ENCODE measurements at places on chromosomes 1 and 21. TPM values are rescaled to one million over a fixed set of nuclear protein-coding genes. Genes with fewer than 3 reads are reported as not detected.

GRCh38 chr1:161367684-161368400 is at the start of gene CFAP126:
CFAP126 (minus strand) TSS chr1:161367876; CDS start chr1:161367868, 8 bp downstream.
- H3K4me1 ChIP-seq = peaks cover 8% of the 10 kb centered on the region
- no peaks in the 10 kb centered on the region for H3K27me3 ChIP-seq
- peak within 1 kb of the TSS; percentile 5 for H3K27ac ChIP-seq
- no peak for DNase-seq

DNA sequence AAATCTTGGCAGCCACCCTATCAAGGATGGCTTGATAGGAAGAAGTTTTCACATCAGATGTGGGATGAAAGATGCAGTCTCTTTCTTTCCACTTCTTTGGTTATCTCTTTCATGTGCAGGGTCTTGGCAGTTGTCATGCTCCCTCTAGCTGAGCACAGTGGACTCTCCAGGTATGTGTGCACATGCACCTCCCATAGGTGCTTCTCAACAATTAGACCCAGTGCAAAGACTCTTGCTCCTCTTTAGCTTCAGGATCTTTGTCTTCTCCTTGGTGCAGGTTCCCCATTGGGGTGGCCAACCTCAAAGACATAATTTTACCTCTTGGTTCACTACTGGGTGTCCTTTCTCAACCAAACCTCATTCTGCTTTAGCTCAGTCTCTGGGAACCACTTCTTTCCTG is 80.7 kb downstream of the TBX15 start:
- H3K4me1 ChIP-seq = no peaks in the 10 kb centered on the region
- no peaks in the 10 kb centered on the region for H3K36me3 ChIP-seq
- H3K27me3 ChIP-seq = no peaks in the 10 kb centered on the region

GRCh38 chr1:212607913-212608391 is 609 bp upstream of the ATF3 start:
- no peaks in the 10 kb centered on the region for H3K36me3 ChIP-seq
- no peak for DNase-seq
- H3K27ac ChIP-seq = peak overlapping the region; percentile 99

- H3K4me3 ChIP-seq = no peak overlapping the region
- no peaks in the 10 kb centered on the region for H3K36me3 ChIP-seq
- H3K27me3 ChIP-seq = no peaks in the 10 kb centered on the region
- no peak overlapping the region for H3K27ac ChIP-seq
Measured at GRCh38 chr1:100622037-100622436, 84.1 kb downstream of the GPR88 start.

DNA sequence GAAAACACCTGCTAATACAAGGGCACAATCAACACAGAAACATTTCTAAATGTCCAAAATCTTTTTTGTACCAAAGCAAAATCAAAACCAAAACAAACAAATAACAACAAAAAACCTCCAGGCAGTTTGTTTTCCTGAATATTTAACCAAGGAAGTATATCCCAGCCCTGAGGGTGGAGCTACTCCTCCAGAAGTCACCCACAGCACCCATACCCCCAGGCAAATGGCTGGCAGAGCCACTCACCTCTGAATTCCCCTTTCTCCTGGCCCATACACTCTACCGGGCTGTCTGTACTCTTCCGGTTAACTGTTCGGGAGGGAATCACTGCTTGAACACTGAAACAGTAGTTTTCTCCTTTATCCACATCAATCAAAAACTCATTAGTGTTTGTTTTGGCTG is 9.5 kb downstream of the F3 start:
- H3K36me3 ChIP-seq = peaks cover 52% of the 10 kb centered on the region
- peaks cover 7% of the 10 kb centered on the region for H3K4me1 ChIP-seq
- H3K27ac ChIP-seq = no peak overlapping the region
- DNase-seq = no peak
- no peaks in the 10 kb centered on the region for H3K27me3 ChIP-seq

GRCh38 chr1:26994020-26994786 is 711 bp downstream of the TRNP1 start:
- peaks cover 13% of the 10 kb centered on the region for H3K27me3 ChIP-seq
- H3K4me1 ChIP-seq = peaks cover 42% of the 10 kb centered on the region
- peak overlapping the region; percentile 93 for H3K27ac ChIP-seq
- no peak for DNase-seq
- H3K4me3 ChIP-seq = peak overlapping the region; percentile 75

GRCh38 chr1:41957568-41957967 is 38.8 kb upstream of the HIVEP3 start:
- no peak overlapping the region for H3K4me3 ChIP-seq
- no peak overlapping the region for H3K27ac ChIP-seq
- H3K36me3 ChIP-seq = no peaks in the 10 kb centered on the region
- no peak for DNase-seq

- no peaks in the 10 kb centered on the region for H3K36me3 ChIP-seq
- H3K27me3 ChIP-seq = no peaks in the 10 kb centered on the region
- no peak overlapping the region for H3K4me3 ChIP-seq
- no peak overlapping the region for H3K27ac ChIP-seq
- H3K4me1 ChIP-seq = peaks cover 2% of the 10 kb centered on the region
Measured at GRCh38 chr1:117658676-117659075, 52.8 kb downstream of the TENT5C start.

DNA sequence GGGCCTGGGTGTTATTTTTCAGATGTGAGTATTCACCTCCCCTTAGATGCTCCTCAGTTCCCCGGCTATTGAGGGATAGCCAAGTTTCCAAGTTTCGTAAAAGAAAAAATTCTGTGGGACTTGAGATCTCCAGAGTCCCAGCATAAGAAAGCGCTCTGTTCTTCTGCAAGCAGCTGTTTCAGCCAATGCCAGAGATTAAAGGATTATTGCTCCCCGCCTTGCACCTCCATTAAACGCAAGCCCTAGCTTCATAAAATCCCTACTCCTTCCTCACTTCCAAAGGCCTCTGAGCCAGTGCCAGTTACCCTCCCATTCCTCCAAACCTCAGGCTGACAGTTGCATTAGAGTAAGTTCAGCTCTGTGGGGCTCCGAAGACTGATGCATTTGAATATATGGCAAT is 56.4 kb downstream of the CHIA start:
- no peak for DNase-seq
- H3K4me3 ChIP-seq = peak overlapping the region; percentile 60
- peaks cover 15% of the 10 kb centered on the region for H3K36me3 ChIP-seq
- H3K27ac ChIP-seq = peak overlapping the region; percentile 81
- H3K4me1 ChIP-seq = peaks cover 14% of the 10 kb centered on the region

DNA sequence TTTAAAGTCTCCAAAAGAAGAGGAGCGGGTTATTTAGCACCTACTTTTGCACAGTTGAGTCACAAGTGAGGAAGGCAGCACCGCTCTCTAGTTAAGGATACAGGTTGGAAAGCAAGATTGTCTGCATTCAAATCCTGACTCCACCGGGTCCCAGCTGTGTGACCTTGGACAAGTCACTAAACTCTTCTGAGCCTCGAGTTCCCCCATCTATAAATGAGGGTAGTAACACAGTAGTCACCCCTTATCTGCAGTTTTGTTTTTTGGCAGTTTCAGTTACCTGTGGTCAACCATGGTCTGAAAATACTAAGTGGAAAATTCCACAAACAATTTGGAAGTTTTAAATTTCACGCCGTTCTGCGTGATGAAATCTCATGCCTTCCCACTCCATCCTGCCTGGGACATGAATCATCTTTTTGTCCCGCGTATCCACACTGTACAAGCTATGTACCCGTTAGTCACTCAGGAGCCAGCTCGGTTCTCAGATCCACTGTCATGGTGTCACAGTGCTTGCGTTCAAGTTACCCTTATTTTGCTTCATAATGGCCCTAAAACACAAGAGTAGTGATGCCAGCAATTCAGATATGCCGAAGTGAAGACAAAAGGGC is 49.4 kb downstream of the CAPZB start:
- H3K27ac ChIP-seq = peak overlapping the region; percentile 92
- no peak for DNase-seq
- no peaks in the 10 kb centered on the region for H3K27me3 ChIP-seq

DNA sequence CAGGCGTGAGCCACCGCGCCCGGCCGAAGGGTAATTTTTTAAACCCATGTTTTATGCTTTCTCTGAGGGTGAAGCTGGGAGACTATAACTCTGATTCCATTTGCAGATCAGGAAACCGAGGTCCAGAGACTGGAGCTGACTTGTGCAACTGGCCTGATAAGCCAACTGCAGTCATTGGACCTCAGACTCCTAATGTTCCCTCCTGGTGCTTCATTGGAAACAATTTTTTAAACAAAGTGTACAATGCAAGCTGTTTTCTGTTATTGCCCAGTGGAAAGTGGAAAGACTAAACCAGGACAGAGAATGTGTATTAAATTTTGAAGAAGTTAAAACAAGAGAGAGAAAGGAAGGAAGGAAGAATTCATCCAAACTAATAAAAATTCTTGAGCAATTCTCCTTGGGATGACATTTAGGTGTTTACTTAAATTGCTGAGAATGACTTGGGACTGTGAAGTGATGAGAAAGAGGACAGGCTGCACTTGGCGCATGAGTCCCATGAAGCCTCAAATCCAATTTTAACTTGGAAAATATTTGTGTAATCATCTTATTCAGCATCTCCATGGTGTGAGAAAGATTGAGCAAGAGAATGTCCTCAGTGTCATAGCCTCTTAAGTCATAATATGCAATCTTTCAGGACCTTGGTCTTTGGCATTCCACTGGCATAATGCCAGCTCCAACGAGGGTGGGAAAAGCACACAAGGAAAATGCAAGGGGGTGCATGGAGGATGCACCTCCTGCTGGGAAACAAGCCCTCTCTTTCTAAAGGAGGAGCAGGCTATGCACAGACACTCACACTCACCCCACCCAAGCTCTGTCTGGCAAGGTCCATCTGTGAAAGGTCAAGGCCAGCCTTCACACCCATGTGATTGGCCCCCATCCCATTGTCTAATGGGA is 342.0 kb downstream of the SIPA1L2 start:
- H3K27ac ChIP-seq = peak overlapping the region; percentile 33
- H3K27me3 ChIP-seq = no peaks in the 10 kb centered on the region
- H3K4me3 ChIP-seq = no peak overlapping the region
- no peak for DNase-seq

DNA sequence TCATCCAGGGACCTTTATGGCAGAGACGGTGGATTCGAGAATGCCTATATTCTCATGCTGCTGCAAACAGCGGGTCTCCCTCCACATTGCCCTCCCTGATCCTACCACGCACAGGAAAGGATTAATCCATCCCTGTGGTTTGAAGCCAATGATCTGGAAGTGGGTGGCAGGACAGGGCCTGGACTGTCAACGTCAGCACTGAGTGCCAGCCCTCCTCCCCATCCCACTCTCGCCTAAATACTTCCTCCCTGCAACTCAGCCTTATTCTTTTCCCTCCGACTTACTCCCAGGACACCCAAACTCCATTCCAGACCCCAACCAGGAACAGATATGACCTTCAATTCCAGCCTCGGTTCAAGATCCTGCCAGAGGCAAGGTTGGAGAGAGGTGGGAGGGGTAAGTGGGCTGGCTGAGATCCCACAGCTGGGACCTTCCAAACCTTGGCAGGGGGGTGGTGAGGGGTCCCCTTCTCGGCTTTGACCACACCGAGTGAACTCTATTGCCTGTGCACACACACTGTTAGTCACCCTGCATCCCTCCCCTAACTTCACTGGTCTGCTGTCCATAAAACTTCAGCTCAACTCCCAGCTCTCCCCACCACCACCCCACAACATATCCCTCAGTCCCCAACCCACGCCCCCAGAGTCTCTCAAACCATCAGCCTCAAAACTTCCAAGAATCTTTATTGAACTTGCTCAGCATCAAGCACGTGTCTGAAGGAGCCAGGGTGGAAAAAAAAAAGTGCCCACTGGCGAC is 2.4 kb upstream of the S100A5 start:
- peaks cover 69% of the 10 kb centered on the region for H3K4me1 ChIP-seq
- peak overlapping the region; percentile 86 for H3K27ac ChIP-seq
- H3K27me3 ChIP-seq = no peaks in the 10 kb centered on the region
- H3K4me3 ChIP-seq = peak overlapping the region; percentile 62
- no peak for DNase-seq

DNA sequence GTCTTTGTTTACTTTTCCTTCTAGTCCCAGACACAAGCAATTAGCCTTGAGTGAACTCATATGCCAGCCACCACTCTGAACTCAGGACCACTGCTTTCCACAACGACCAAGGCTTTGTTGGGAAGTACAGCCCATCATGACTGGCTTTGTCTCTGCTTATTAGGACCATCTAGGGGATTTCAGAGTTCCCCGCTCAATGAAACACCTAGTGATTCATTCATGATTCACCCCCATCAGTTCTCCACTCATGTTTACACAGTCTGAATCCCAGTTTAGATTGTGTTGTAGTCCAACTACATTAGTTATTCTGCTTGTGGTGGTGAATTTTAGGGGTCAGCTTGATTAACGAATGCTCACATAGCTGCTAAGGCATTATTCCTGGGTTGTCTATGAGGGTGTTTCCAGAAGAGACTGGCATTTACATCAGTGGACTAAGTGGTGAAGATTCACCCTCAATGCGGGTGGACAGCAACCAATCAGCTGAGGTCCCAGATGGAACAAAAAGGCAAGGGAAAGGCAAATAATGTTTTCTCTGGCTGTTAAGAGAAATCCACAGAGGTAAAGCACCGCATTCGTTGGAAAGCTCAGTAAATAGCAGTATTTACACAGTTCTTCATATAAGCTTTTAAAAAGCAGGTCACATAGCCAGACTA is 122.7 kb downstream of the RGS21 start:
- no peaks in the 10 kb centered on the region for H3K4me1 ChIP-seq
- H3K27ac ChIP-seq = no peak overlapping the region
- no peak for DNase-seq

- peak; percentile 95 for DNase-seq
- peak overlapping the region; percentile 73 for H3K4me3 ChIP-seq
- H3K4me1 ChIP-seq = peaks cover 22% of the 10 kb centered on the region
- peak overlapping the region; percentile 97 for H3K27ac ChIP-seq
- no peaks in the 10 kb centered on the region for H3K36me3 ChIP-seq
Measured at GRCh38 chr1:65001231-65001792, 35.0 kb upstream of the JAK1 start.

- DNase-seq = no peak
- H3K4me3 ChIP-seq = no peak overlapping the region
- H3K4me1 ChIP-seq = peaks cover 30% of the 10 kb centered on the region
- no peaks in the 10 kb centered on the region for H3K36me3 ChIP-seq
- H3K27ac ChIP-seq = peak overlapping the region; percentile 32
- H3K27me3 ChIP-seq = no peaks in the 10 kb centered on the region
Measured at GRCh38 chr1:179177615-179178014, 51.9 kb downstream of the ABL2 start.

The CDC42BPA gene
- total RNA-seq = 72.2 TPM

The DPH5 gene
- 15.2 TPM for total RNA-seq

The MYBPH gene
- not detected for total RNA-seq

The SV2A gene
- total RNA-seq = 6.2 TPM

The GPATCH2 gene
- 15.7 TPM for total RNA-seq

The NHLH1 gene
- total RNA-seq = not detected

The PROK1 gene
- total RNA-seq = not detected

The LENEP gene
- total RNA-seq = not detected

The MLLT11 gene
- total RNA-seq = 1.7 TPM

The ELF3 gene
- 2.9 TPM for total RNA-seq

The ITGB2 gene
- 34.2 TPM for total RNA-seq

The LEFTY1 gene
- not detected for total RNA-seq

The SAMSN1 gene
- total RNA-seq = 1.6 TPM

All from esophagus muscularis mucosa (tissue), 4 donors.